ENCODE measurements at places on chromosomes 3 and 15. TPM values are rescaled to one million over a fixed set of nuclear protein-coding genes. Genes with fewer than 3 reads are reported as not detected.

GRCh38 chr3:120071259-120071658 is 23.0 kb downstream of the GSK3B start:
- H3K4me1 ChIP-seq: no peaks in the 10 kb centered on the region
- H3K36me3 ChIP-seq: no peaks in the 10 kb centered on the region
- no peaks in the 10 kb centered on the region for H3K27me3 ChIP-seq
- DNase-seq: no peak

CKMT1A gene
- total RNA-seq: not detected

CLRN1 gene
- total RNA-seq: not detected

SPATA12 gene
- not detected for total RNA-seq

DNA sequence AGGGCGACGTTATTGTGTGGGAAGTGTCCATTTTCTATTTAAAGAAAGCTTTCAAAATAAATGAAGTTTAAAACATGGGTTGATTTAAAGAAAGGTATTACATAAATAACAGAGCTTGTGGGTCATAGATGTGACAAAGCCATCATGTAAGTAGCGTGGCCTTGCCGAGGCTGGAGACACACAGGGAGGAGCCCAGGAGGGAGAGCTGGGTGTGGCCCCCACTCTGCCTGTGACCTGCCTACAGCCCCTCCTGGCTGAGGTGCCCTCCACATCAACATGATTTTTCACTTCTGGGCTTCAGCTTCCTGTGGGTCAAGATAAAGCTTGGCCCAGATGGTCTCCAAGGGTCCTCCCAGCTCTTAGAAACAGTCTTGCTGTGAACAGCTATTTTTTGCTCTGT is 12.5 kb upstream of the MGLL start:
- H3K27ac ChIP-seq: no peak overlapping the region
- H3K4me3 ChIP-seq: no peak overlapping the region
- no peaks in the 10 kb centered on the region for H3K36me3 ChIP-seq
- no peak for DNase-seq

DNA sequence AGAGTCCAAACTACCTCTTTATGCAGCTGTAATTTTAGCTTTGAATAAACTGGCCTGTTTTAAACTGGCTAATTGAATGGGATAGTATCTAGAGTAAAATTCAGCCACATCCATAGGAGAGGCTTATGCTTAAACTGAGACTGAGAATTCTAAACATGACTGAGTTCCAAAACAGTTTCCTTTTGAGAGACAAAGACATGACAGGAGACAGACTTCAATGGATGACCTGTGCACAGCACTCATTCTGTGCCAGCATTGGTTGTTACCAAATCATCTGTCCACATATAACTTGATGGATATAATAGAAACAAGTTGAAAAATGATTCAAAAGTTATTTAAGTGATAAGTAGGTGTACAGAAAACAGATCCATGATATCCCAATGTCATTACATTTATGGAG is 20.9 kb downstream of the IL12A start:
- no peaks in the 10 kb centered on the region for H3K4me1 ChIP-seq
- no peak for DNase-seq
- no peak overlapping the region for H3K4me3 ChIP-seq
- no peak overlapping the region for H3K27ac ChIP-seq
- H3K36me3 ChIP-seq: no peaks in the 10 kb centered on the region

UBE2E2 gene
- 5.3 TPM for total RNA-seq

DNA sequence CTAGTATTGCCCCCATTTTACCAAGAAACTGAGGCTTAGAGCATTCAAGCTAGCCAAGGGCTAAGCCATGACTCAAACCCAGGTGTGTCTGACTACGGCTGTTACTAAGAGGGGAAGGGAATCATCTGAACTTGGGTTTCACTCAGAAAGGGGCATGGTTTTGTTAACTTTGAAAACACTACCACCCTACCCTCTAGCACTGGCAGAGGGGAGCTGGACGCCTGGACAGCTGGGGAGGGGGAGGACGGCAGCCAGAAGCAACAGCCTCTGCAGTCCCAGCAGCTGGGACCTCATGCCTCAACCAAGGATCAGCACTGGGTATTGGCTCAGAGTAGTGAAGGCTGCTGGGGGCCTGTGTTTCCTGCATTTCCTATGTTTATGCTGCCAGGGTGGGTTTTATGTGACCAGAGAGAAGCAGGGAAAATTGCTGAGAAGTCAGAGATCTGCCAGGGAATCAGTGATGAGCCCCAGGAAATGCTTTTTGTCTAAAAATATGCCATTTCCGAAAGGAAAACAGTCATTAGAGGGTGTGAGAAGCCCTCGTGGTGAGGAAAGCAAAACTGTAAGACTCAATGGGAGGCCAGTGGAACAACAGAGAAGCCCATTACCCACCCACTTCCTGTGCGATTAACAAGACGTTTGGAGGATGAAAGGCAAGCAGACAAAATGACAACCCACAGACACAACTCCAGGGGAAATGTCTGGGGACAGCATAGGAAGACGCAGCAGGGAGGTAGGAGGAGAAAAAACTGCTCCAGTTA is 41.2 kb downstream of the LIPC start:
- no peak overlapping the region for H3K27ac ChIP-seq
- H3K4me3 ChIP-seq: no peak overlapping the region
- no peak for DNase-seq
- H3K4me1 ChIP-seq: peaks cover 3% of the 10 kb centered on the region
- no peaks in the 10 kb centered on the region for H3K27me3 ChIP-seq

FRMD4B gene
- 13.5 TPM for total RNA-seq

Data from ascending aorta (tissue), 2 donors.